ENCODE measurements at places on chromosomes 2 and 18. TPM values are rescaled to one million over a fixed set of nuclear protein-coding genes. Genes with fewer than 3 reads are reported as not detected.

The ZEB2 gene
- 136 TPM for total RNA-seq

The XDH gene
- total RNA-seq = 3.1 TPM

The C2orf72 gene
- total RNA-seq = 0.88 TPM

The FAP gene
- 3.3 TPM for total RNA-seq

The RAX gene
- total RNA-seq = not detected

The IL1RL1 gene
- 32.3 TPM for total RNA-seq

The PRSS56 gene
- not detected for total RNA-seq

The VIT gene
- not detected for total RNA-seq

The TLX2 gene
- total RNA-seq = not detected

The ALK gene
- total RNA-seq = 0.13 TPM

The CRYBA2 gene
- total RNA-seq = not detected

The CPLX4 gene
- total RNA-seq = not detected

The LYG2 gene
- total RNA-seq = not detected

The DLGAP1 gene
- 32.8 TPM for total RNA-seq

The TGFA gene
- 30.8 TPM for total RNA-seq

The SLC14A1 gene
- total RNA-seq = 8.5 TPM

The RAB12 gene
- 46.7 TPM for total RNA-seq

The MC5R gene
- not detected for total RNA-seq

The TRIB2 gene
- total RNA-seq = 69.2 TPM

The KCNK3 gene
- 8.1 TPM for total RNA-seq

The CIB4 gene
- total RNA-seq = not detected

The MGAT4A gene
- 101 TPM for total RNA-seq

The LIMS4 gene
- total RNA-seq = 2.9 TPM

The SCYGR2 gene
- total RNA-seq = not detected

The HSBP1L1 gene
- total RNA-seq = 26.0 TPM

The TCF4 gene
- total RNA-seq = 60.3 TPM

The TEKT4 gene
- total RNA-seq = 0.16 TPM
